ENCODE measurements at places on chromosomes 2 and 18.

GRCh38 chr2:136204971-136205370, 87.0 kb upstream of the CXCR4 start:
- no peak for DNase-seq

GRCh38 chr2:63862806-63863205, 21.1 kb downstream of the UGP2 start:
- no peak for DNase-seq

GRCh38 chr2:211846714-211847113, 691.9 kb downstream of the ERBB4 start:
- no peak for DNase-seq

GRCh38 chr2:129929321-129930290, 49.9 kb upstream of the RAB6C start:
- DNase-seq, result no peak

- DNase-seq, result no peak
Measured at GRCh38 chr2:71792926-71793761, 339.8 kb downstream of the DYSF start.

DNA sequence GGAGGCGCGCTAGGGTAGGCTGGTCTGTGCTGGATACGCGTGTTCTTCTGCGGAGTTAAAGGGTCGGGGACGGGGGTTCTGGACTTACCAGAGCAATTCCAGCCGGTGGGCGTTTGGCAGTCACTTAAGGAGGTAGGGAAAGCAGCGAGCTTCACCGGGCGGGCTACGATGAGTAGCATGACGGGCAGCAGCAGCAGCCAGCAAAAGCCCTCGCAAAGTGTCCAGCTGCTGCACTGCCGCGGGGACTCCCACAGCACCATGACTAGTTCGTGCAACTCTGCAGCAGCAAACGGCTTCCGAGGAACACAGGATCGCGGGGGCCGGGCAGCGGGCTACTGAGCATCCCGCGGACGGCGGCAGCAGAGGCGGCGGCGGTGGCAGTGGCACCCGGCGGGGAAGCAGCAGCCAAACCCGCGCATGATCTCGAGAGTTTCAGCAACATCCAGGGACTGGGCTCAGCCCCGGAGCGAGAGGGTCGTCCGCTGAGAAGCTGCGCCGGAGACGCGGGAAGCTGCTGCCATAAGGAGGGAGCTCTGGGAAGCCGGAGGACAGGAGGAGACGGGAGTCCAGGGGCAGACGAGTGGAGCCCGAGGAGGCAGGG, 368 bp downstream of the TMEFF2 start:
- no peak for DNase-seq

- no peak for DNase-seq
Measured at GRCh38 chr2:231369580-231370428, 25.7 kb upstream of the B3GNT7 start.

DNA sequence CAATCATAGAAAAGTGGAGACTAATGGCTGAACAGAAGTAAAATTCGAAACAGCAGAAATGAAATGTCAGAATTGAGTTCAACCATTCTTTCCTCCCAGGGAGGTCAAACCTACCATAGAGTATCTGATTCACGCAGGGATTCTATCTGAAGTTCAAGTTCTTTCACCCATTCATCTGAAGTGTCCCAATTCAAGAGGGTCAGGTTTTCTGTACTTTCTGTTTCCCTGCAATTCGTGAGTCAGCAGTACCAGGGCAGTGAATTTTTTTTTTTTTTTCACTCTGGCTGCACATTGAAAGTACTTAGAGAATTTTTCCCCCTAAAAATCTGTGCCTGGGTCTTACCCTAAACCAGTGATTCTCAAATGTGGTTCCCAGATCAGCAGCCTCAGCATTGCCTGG, 40.9 kb upstream of the CCDC88A start:
- no peak for DNase-seq

DNA sequence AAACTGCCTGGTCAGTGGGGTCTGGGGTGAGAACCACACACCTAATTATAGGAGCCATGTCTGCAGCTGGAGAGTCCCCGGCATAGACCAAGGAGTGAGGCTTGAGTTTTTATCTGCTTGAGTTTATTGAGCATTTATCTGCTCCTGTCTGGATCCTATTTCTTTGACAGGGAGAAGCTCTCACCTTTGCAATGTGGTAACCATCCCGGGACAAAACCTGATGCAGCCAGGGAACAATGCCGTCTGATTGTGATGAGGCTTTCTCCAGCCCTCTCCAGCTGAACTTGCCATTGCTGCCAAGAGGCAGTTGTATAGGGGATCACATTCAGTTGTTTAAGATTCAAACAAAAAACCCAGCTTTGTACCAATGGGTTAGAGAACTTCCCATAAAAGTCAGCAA, 324.4 kb downstream of the TSN start:
- DNase-seq, result no peak

GRCh38 chr2:143397884-143398614, 268.8 kb downstream of the ARHGAP15 start:
- DNase-seq, result no peak

DNA sequence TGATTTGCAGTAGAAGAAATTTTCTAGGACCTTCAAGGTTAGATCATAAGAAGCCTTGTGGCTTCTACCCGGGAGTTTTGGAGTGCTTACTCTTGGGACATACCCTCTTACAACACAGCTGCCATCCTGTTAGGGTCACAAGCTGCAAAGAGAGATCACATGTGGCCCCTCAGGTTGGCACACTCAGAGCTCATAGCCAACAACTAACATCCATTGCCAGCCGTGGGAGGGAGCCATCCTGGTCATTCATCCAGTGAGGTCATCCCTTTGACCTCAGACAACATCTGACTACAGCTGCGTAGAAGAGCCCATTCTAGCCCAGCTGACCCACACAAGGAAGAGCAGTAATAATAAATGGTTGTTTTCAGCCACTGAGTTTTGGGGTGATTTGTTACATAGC, 76.9 kb upstream of the NABP1 start:
- DNase-seq, result no peak

GRCh38 chr18:64416990-64417389, 268.1 kb upstream of the LINC00305 start:
- no peak for DNase-seq

DNA sequence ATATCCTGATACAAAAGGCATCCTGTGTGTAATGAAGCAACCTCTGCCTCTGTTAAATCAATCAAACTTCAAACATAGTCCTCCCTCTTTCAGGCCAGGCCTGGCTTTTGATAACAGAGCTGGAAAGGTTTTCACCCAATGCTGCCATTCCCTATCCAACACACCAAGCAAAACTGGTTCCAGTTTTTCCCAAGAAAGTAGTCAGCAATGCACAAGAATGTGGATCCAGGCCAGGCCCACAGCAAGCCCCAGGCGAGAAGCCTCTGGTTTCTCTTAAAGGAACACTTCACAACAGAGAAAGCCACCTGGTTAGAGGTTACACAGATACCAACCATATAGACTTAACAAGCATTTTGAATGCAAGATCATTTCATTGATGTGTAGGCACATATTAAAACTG, 49.2 kb upstream of the CCDC150 start:
- DNase-seq, result no peak

- no peak for DNase-seq
Measured at GRCh38 chr2:177467646-177468045, 75.1 kb downstream of the AGPS start.

GRCh38 chr2:188406414-188406813, 114.7 kb downstream of the GULP1 start:
- DNase-seq, result no peak

DNA sequence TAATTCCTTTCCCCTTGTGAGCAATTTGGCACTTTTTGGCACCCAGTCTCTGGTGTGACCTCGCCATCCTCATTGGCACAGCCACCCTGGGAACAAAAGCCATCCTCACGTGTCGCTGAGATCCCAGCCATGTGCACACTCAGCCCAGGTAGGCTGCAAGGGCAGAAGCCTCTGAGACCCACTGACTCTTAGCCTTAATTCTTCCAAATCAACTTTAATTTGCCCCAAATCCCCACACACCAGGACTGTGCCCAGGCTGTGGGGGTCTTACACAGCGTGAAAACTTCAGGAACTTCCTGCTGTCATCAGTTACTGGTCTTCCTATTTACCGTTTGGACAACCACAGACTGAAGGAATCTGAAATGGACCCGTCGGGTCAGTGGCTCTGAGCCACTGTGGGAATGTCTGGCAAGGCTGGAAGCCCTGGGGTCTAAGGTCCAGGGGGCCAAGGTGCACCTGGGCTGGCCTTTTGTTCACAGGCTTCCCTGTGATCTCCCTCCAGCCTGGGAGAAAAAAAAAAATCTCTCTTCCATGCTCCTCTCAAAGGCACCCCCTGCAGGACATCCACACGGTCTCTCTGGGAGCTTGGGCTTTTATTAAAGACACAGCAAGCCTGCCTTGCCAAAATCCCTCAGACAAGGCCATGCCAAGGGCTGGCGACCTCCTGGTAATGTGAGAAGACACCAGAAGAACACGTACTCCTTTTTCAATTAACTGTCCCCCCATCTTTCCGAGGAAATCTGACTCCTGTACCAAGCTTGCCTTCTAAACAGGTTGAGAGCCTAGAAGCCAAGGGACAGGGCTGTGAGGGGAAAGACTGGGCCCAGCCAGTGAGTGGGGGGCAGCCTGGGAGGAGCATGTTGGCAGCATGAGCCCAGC, 42.1 kb upstream of the LAPTM4A start:
- no peak for DNase-seq

- DNase-seq, result no peak
Measured at GRCh38 chr2:45647986-45648520, 3.4 kb upstream of the PRKCE start.

DNA sequence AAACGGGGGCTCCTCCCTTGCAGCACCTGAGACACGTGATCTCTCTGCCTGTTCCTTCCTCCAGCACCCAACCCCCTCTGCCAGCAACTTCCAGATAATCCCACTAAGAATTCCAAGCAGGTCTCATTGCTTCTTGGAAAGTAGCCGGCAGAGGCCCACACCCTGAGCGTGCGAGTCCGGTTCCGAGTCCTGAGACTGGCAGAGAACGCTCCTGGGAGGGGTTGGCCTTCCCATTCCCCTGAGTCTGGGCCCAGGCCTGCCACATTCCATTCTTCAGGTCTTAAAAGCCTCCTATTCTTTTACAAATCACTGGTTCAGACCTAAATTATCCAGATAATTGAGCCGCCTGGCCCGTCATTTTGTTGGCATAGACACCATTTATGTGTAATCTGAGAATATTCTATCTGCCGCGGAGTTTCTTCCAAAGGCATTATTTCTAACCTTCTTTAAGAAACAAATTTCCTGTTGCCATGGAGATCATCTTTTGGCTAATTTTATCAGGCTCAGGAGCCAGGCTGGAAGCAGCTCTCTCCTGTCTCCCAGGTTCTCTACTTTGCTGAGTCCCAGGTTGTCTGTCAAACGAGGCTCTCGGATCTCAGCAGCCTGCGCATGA, 165.4 kb downstream of the MYCN start:
- no peak for DNase-seq

DNA sequence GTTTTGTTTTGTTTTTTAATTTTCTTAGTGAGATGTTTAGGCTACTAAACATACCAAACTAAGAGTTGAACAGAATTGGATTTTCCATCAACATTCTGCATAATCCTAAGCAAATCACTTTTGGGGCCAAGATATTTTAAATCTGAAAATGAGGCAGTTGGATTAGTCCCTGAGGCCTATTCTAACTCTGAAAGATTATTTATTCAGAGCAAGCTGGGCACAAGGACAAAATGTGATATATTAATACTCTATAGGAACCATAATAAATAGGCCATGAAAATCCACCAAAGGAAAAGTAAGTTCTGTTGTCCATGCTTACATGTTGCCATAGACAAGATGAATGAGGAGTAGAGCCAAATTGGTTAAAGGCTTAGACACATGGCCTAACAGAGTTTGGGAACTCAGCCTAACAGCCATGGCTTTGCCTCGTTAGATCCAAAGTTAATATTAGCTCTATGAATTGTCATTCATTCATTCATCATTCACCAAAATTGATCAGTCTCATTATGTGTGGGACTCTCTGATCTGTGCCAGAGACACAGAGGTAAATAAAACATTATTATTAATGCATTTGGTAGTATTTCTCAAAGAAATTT, 183.5 kb downstream of the SCG2 start:
- DNase-seq, result no peak

GRCh38 chr2:5951471-5951870, 259.3 kb downstream of the SOX11 start:
- DNase-seq, result no peak

GRCh38 chr2:35997488-35997887, 358.1 kb upstream of the CRIM1 start:
- no peak for DNase-seq

DNA sequence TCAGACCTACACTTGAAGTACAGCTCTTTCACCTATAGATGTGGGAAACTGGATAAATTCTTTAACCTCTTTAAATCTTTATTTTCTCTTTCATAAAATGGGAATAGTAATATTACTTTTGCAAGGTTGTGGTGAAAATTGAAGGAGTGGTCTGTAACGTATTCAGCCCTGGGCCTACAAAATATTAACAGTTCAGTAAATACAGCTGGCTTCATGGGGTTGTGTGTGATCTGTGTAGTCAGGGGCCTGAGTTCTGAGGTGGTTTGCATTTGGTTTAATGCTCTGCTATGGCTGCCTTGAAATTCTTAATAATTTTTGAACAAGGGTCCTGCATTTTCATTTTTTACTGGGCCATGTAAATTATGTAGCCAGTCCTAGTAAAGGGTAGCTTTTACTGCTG, 16.8 kb upstream of the EML6 start:
- no peak for DNase-seq

DNA sequence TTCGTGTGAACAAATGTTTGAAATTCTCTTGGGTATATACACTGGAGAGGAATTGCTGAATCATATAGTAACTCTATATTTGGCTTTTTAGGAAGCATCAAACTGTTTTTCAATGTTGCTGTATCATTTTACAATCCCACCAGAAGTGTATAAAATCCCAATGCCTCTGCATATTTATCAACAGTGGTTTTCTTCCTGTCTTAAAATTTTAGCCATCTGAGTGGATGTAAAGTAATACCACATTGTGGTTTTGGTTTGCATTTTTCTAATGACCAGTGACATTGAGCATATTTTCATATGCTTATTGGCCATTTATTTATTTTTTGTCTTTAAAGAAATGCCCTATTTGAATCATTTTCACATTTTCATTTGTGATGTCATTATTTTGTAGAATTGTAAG, 22.8 kb upstream of the LRP1B start:
- no peak for DNase-seq

GRCh38 chr2:155223781-155224406, 525.4 kb downstream of the KCNJ3 start:
- DNase-seq, result no peak
